Bronchial epithelial cell (primary cell): ENCODE measurements at places on chromosomes 3 and 15.
A peak's percentile ranks its signal among the peaks of the same experiment; 100 is the strongest.

GRCh38 chr3:195003893-195004289 is 267.1 kb downstream of the XXYLT1 start:
- DNase-seq: no peak

DNA sequence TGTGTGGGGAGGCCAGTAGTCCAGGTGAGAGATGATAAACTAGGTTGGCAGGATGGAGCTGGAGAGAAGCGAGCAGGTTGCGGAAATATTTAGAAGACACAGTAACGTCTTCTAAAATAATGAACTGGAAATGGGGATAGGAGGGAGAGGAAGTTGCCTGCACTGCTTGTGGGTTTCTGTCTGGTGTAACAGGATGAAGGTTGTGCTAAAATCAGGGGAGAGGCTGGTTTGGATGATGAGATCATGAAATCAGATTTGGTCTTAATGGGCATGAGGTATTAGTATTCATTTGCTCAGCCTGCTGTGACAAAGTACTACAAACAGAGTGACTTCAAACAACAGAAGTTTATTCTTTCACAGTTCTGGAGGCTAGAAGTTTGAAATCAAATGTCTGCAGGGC is 32.1 kb upstream of the TNFAIP8L3 start:
- no peak for DNase-seq

GRCh38 chr3:52183786-52184445 is 14.0 kb upstream of the ALAS1 start:
- no peak for DNase-seq

DNA sequence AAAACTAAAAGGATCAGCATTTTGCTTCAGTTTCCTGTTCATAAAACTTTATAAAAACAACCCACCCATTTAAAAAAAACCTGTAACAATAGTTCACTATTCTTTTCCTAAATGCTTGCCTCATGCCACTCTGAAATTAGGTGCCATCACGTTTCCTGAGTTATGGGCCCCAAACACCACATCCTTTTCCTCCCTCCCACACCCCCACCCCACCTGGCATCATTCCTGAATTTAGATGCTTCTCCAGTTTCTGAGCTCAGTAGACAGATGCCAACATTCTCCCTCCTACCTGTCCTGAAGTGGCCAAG is 11.9 kb upstream of the ARHGEF3 start:
- DNase-seq: no peak

- peak; percentile 28 for DNase-seq
These were observed 16.1 kb downstream of the FILIP1L start for GRCh38 chr3:100097919-100098783.

DNA sequence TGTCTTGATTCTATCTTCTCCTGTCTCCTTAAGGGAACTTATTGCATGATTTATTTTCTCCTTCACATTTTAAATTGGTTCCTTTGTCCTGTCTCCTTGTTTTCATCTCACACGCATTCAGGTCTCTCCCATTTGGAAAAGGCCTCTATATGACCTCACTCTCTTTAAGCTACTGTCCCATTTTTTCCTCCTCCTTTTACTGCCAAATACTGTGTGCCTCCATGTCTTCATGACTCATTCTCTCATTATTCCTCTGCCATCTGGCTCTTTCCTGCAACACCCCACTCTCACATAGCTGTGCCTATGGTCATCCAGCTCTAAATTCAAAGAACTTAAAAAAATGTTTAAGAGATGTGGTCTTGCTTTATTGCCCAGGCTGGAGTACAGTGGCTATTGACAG is 48.0 kb downstream of the TYRO3 start:
- DNase-seq: peak; percentile 72
